ENCODE measurements at places on chromosomes 3 and 15.

- DNase-seq = peak; percentile 57
Measured at GRCh38 chr3:186241910-186242821, 119.9 kb downstream of the DGKG start.

DNA sequence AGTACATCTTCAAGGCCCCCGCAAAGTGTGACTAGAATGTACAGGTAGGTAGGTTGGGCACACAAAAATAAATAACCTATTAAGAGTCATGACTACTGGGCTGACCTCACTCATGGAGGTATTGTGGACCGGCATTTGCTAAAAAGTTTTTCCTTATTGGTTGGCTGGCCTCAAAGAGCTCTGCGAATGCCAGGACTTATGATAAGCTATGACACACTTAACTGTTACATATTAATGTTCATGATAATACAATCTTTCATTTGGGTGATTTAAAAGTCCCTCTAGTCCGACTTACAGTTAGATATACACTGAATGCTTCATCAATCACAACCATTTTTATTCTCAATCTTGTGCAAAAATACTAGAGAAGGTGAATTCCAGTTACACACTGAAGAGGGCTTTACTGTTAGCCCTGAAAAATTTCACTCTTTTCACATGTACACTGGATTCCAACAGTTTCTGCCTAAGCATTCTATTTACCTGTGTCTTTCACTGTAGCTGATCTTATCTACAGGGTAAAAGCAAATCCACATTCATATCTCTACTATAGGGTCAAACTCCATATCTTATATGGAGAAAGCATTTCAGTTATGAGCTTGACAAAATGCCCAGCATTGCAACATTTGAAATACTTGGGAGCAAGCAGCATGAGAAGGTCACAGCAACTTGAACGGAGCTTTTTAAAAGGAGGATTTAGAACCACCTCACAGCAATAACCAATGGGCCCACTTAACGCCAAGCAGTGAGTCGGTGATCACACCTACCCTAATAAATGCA lies 329.1 kb downstream of the FOXP1 start:
- DNase-seq = no peak

- DNase-seq = no peak
Measured at GRCh38 chr3:187610981-187611511, 59.1 kb downstream of the SST start.

DNA sequence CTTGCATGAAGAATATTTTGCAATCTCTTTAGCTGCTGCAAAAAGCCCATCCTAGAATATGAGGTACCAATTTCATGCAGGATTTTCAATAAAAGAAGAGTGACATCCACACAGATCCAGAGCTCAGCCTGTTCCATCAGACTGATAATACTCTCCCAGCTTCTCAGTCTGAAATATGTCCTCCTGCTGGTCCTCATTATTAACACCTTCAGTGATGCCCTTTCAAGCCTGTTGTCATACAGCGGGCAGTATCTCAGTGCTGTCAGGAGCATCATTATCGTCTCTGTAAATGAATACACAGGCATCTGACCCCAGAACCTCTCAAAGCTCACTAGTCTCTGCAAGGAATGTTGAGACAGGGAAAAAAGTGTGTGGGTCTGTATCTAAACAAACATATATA lies 1387.8 kb downstream of the OTOL1 start:
- no peak for DNase-seq

- no peak for DNase-seq
Measured at GRCh38 chr3:97778152-97778551, 13.6 kb downstream of the ARL6 start.

- no peak for DNase-seq
Measured at GRCh38 chr15:55786341-55786740, 43.4 kb upstream of the PRTG start.

DNA sequence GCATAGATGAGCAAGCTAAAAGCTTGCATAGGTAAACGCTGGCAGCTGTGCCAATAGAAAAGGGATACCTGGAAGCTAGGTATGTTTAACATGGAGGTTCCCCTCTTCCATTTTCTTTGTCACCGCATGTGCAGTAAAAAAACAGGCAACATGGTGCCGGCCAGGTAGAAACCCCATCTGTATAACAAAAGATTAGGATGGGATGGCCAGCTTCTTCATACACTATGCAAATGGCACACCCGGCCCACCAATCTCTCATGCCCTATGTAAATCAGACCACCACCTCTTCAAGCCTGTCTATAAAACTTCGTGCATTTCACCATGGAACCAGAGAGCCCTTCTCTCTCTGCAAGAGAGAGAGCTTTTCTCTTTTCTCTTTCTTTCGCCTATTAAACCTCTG lies 224.3 kb upstream of the P2RY1 start:
- DNase-seq = no peak
